NCI-H226 (cell line): ENCODE measurements at places on chromosomes 11 and 22.

GRCh38 chr22:41687901-41688364, 734 bp downstream of the SNU13 start:
- no peak for DNase-seq

DNA sequence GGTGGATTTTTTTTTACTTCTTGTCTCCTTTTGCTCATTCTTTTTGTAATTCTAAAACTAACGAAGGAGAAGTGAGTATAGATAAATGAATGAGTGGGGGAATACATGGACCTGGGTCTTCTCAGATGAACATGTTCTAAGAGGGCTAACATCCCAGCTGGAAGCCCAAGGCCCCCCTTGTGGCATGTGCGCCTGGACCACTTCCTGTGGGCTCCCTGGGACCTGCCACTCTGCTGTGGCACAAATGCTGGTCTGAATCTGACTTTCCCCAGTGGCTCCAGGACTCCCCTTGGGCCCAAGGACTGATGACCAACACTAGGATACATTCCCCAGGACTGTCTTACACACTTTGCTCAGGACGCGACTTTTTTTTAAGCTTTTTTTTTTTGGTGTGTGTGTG, 32.7 kb upstream of the ALX4 start:
- DNase-seq = no peak

- DNase-seq = no peak
Observed at GRCh38 chr22:48483764-48484528, 1343.7 kb downstream of the BRD1 start.

DNA sequence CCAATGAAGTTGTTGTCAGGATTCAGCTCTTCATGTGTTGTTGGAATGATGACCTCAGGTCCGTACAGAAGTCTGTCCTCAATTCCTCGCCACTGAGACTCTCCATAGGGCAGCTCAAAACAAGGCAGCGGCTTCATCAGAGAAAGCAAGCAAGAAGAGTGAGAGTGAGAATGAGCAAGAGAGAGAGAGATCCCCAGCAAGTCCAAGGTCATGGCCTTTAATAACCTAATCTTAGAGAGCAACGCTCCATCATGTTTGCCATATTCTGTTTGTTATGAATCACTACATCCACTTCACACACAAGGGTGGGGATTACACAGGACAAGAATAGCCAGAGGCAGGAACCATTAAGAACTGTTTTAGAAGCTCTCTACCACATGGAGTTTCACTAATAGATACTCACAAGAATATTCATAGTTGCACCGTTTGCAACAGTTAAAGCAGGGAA, 23.3 kb upstream of the MMP7 start:
- DNase-seq = peak; percentile 20

DNA sequence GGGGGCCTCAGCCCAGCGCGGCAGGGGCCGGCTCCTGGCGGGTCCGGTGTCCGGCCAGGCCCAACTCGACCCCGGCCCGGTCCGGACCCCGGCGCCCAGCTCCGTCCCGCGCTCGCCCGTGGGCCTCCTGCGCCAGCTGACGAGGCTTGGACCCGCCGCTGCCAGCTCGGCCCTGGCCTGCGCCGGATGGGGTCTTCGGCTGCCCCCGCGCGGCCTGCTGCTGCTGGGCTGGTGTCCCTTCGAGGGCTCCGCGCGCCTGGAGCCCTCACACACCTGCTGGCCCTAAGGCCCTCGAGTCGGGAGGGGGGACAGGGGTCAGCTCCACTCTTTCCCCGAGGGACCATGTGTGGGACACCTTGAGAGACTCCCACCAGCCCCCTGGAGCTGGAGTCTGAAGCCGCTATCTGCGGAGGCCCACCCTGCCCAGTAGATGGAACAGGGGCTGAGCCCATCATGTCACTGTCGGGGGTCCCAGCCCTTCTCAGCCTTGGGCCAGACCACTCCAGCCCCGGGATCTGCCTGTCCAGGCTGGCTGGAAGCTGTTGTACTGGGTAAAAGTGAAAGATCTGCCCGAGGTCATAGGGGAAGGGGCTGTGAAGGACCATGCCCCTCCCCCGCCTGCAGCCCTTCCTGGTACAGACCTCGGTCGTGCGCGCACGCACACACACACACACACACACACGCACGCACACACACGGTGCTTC, 768 bp upstream of the CDKN1C start:
- DNase-seq = no peak

- DNase-seq = no peak
Observed at GRCh38 chr22:47457509-47458300, 695.3 kb downstream of the TBC1D22A start.

DNA sequence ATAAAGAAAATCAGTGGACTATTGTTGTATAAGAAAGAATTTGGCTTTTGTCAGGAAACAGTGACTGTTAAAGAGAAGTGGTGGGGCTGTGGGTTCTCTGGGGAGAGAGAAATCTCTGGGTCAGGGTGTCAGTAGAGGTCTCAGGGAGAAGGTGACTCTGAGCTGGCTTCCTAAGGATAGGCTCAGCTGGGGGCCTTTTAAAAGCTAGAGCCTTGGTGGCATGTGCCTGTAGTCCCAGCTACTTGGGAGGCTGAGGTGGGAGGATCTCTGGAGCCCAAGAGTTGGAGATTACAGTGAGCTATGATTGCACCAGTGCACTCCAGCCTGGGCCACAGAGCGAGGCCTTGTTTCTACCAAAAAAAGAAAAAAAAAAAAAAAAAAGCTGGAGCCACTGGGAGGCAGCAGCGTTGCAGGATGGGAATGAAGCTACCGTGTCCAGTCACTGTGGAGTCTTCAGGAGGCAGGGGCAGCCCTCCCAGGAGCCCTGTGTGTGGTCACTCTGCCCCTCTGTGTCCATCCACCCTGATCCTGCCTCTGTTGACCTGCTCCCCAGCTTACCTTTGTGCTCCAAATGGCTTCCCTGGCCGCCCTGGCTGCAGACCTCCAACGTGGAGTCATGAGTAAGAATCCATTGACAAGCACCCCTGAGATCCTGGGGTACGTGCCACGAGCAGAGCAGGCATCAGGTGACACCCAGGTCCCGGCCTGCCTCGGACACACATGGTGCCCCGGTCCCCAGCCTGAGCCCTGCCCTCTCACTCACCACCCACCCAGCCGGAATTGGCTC, 5.4 kb upstream of the MIF start:
- no peak for DNase-seq

DNA sequence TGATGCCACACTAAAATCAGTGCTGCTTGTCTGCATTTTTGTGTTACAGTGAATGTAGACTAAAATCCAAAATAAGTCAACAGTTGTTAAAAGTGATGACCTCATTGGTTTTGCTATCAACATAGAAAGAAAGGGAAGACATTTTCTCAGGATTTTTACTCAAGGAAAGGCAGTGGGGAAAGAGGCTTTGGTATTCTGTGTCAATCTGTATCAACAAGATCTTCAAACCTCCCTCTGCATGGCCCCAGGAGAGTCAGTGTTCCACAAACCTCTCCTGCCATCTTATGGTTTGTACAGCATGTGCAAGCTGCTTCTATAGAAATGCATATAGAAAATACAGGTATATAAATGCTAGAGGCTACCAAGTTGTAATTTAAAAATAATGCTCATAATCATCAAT, 13.8 kb upstream of the OR51M1 start:
- peak; percentile 56 for DNase-seq

DNA sequence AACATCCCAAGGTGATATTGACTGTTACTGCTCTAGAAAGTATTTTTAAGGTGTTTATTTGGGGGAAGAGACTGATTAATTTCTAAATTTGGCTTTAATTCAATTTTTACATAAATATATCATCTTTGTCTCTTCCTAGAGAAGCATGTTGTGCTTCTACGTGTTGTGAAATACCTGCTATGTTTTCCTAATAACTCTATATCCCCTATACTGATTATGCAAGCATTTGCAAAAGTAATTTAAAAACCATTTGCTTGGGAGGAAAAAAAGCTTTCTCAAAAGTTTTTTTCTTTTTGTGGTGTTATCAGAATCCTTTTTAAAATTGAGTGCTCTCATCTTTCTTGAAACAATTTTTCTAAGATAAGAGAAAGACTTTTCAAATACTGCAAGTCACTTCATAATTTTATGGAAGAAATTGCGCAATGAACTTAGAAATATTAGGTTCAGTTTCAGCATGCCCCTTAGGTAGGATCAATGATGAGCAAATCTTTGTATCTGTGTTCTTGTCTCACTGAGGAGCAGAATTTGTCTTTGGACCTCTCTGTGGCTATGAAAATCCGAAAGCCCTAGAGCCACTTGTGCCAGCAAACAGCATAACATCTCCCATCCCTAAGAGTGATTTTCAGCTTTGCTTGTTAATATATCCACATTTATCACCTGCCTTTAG, 7.4 kb upstream of the BLID start:
- DNase-seq = no peak

DNA sequence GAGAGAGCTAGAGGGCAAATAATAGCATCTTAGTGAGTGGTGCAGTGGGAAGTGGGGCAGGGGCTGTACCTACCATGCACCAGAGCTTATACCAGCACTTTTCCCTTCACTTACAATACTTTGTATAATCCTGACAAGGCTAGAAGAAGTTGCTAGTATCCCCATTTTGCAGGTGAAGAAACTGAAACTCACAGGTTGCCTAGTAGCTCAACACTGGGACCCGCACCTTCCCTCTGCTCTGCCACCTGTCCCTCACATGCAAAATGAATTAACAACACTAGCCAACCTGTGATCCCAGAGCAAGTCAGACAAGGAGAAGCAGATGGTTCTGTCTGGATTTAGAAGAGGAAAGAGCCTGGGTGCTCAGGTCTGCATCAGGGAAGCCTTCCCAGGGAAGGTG, 510.4 kb downstream of the BUD13 start:
- no peak for DNase-seq

DNA sequence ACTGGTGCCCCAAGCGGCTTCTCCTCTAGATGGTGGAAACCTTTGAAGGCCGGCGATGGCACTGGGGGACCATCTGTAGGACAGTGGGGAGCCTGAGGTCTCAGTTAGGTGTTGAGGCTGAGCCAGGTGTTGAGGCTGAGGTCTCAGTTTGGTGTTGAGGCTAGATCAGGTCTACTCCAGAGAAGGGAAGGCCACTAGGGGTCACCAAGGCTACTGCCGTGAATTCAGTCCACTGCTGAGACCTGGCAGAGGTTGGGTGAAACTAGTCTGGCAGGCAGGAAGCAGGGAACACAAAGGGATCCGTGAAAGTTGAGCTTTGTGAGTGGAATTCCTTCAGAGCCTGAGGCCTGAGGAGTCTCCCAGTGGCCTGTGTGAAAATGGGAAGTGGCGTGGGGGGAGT, 123.8 kb upstream of the FGF3 start:
- no peak for DNase-seq
